ENCODE measurements at places on chromosomes 2 and 18.

- DNase-seq: no peak
These were observed 30.0 kb downstream of the MEMO1 start for GRCh38 chr2:31980674-31981356.

DNA sequence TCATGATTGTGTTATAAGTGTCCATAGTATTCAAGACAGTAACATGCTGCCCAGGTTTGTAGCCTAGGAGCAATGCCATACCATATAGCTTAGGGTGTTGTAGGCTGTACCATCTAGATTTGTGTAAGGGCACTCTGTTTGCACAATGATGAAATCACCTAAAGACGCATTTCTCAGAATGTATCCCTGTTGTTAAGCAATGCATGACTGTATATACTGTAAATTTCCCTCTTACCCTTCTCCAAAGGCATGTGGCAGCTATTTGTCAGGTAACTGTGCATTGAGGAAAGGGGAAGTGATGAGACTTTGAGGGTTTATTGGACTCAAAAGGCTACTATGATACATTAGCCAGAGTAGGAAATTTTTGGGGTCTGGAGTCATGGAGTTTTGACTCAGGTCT lies 180.8 kb downstream of the VAPA start:
- no peak for DNase-seq

- no peak for DNase-seq
These were observed 3.0 kb downstream of the MAB21L4 start for GRCh38 chr2:240892925-240893324.

GRCh38 chr18:69982417-69982816 lies 34.7 kb upstream of the CD226 start:
- no peak for DNase-seq

GRCh38 chr18:39796393-39796792 lies 2158.6 kb upstream of the PIK3C3 start:
- no peak for DNase-seq

GRCh38 chr2:171629113-171629512 lies 58.2 kb upstream of the DYNC1I2 start:
- no peak for DNase-seq

DNA sequence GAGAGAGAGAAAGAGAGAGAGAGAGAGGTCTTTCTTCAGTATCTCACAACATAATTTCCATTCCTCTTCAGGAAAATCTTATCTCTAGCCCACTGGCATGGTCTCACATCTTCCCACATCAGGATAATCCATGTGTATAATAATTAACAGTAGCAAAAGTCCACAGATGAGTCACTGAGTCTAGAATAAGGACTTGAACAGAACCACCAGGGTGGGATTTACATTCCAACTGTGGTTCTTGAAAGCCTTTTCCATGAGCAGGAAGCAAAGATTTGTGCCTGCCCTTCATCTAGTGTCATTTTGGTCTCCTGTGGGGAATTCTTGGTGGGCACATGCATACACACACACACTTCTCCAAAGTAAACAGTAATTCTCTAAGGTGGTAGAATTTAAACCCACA lies 107.1 kb upstream of the TCF4 start:
- no peak for DNase-seq
